Stimulated activated CD4-positive, alpha-beta T cell treated with anti-CD3 and anti-CD28 coated beads, Interleukin-1b, Interleukin-23, amount 100 ng/mL, for 1 hour (primary cell): ENCODE measurements at places on chromosomes 1 and 21.

GRCh38 chr1:238677567-238677966, 708.8 kb upstream of the CHRM3 start:
- no peak for DNase-seq

DNA sequence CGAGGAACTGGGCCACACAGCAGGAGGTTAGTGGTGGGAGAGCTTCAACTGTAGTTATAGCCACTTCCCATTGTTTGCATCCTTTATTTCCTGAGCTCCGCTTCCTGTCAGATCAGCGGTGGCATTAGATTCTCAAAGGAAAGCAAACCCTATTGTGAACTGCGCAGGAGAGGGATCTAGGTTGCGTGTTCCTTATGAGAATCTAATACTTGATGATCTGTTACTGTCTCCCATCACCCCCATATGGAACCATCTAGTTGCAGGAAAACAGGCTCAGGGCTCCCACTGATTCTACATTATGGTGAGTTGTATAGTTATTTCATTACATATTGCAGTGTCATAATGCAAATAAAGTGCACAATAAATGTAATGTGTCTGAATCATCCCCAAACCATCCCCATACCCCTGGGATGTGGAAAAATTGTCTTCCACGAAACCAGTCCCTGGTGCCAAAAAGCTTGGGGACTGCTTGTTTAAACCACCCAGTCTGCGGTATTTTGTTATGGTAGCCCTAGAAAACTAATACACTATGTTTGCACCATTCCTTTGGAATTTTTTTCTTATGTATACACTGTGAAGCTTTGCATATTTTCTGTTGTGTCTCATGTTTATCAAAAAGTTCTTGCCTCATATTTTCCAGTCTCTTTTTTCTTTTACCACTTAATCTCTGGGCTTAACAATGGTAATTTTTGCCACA, 136.6 kb upstream of the IVNS1ABP start:
- no peak for DNase-seq

DNA sequence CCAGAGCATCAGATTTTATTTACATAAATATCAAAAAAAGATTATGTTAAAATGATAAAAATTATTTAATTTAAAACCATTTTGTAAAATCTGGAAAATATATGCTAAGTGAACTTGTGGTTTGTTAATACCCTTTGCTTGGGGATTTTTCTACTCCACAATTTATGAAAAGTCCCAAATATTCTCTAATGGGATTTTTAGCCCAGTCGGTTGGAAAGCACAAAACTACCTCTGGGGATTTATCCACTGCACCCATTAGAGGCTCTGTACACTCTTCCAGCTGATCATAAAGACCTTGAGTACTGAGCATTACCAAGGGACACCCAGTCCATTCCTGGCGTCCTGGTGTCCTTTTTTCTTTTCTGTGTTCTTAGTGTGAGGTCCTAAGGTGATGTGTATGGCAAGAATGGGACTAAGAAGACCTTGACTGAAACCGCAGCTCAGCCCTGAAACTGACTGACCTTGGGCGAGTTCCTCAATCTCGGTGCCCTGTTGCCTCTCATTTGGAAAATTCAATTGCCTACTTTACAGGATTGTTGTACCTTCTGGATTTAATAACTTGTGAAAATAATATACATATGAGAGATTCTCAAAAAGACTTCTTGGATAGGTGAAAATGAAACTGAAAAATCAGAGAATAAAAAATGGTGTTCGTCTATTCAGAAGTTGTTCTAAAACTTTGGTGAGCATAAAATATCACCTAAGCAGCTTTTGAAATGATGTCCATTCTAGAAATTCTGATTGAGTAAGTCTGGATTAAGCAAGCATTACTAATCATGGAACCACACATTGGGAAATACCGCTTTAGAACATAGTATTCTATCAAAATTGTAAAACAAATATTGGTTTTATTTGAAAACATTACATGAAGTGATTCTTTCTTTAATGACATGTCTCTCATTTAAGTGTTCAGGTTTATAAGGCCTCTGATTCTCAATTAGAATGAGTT, 21.5 kb upstream of the SAMSN1 start:
- DNase-seq, result no peak

DNA sequence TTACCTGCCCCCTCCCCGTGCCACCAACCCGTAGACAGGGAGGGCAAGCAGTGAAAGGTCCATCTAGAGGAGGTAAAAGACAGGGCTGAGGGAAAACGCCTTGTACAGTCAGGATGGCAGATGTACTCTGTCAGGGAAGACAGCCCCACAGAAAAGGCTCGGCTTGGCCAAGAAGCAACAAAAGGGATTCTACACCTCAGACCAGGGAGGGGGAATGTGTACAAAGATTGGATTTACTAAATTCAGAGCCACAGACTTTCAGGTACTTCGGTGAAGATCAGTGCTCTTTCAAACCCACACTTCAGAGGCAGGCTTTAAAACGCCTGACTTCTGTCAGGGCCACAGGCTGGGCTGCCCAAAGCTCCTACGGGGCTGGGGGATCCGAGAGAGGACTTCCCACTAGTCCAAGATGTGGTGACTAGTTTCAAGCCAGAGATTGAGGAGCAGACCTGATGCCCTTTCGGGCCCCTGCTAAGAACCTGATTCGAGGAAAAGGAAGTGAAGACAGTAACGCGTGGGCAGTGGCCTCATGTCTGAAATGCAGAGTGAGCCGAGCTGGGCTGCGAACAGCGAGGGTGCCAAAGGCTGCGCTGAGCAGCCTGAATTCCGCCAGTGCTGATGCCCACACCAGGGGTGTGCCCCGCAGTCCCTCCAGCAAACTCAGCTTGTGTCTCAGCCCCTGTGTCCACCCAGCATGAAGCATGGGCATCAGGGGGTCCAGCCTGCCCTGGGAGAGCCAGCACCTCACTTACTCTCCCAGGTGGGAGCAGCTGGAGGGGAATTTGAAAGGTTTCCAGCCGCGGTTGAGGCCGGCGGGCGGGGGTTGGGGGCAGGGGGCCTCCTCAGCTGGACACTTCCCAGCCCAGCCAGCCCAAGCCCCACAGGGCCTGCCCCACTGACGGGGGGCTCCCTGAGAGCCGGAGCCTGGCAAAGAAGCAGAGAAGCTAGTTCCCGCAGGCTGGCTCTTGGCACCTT, 36.2 kb downstream of the KIAA1614 start:
- DNase-seq, result no peak

- DNase-seq, result no peak
Observed at GRCh38 chr1:91617285-91617765, 116.7 kb downstream of the CDC7 start.

DNA sequence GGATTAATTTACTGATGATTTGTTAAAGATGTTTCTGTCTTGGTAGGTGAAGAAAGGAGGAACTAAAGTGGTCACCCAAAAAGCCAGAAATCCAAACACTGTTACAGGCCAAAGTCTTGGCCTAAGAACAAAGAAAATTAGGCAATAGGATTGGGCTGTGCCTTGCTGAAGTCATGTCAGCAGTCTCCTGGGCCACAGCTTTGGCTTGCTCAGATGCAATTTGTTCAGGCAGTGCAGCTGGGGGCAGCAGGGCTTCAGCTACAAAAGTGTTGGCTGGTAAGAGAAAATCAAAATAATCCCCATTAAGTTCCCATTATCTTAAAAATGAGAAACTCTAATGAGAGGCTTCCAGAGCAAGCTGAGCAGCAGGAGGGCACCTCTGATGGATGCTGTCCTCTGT, 14.0 kb upstream of the RAP1A start:
- DNase-seq, result no peak

DNA sequence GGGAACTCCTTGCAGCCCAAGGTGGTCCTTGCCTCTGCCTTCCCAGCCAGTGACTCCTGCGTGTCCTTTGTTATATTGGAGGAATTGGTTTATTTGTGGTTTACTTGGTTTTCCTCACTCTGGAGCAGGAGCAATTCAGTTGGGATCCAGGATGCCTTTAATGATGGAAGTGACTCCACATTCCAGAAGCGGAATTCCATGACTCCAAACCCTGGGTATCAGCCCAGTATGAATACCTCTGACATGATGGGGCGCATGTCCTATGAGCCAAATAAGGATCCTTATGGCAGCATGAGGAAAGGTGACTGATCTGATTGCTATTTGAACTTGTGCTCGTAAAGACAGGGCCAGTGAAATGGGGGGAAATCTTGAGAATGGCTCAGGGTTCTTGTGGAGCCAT, 15.1 kb upstream of the PIGV start:
- no peak for DNase-seq

DNA sequence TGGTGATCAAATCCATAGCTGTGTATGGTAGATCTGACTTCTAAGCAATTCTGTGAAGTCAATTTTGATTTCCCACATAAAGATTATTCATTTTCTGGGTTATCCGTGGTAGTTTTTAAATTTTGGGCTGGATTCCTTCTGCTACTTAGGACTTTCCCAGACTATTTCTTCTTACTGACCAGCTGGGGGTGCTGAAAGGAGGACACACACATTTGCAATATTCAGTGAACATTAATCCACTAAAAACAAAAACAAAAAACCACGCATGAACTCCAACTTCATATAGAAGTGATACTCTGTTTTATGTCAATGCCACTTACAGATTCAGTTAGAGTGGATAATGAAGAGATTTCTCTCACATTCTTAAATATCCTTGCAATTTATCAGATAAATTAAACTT, 105.4 kb downstream of the KCTD3 start:
- no peak for DNase-seq

- DNase-seq, result no peak
Observed at GRCh38 chr1:82486468-82486867, 685.7 kb downstream of the ADGRL2 start.

DNA sequence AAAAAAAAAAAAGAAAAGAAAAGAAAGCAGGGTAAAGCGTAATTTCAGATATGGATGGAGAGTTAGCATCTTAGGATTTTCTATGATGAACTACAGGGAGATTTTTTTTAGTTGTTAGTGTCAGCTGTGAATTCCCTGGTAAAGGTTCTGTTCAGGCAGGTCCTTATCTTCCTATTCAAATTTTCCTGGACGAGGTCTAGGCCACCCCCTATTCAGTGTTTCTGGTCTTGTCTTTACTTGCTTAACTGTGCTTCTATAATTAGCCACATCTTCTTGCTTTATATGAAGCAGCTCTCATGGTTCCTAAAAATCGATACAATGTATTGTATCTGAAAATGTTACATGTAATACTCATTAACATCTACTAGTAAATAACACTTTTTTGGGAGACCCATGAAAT, 157.8 kb downstream of the LHX8 start:
- no peak for DNase-seq

GRCh38 chr1:5779608-5780323, 212.5 kb downstream of the NPHP4 start:
- no peak for DNase-seq

DNA sequence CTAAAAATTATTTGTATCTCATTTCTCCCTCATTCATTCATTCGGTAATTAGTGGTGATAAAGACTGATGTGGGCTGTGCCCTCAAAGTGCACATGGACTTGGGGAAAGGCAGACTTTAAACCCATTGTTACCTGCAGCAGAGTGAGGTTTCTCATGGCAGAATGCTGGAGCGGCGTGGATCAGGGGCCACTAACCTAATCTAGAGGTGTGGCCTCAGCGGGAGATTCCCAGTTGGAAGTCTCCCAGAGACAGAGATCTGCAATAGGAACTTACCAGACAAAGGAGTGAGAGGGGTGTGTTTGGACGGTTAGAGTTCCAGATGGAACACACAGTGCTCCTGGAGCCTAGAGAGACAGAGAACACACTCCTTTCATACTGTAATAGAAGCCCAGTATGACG, 73.5 kb downstream of the VPS26C start:
- DNase-seq, result no peak

DNA sequence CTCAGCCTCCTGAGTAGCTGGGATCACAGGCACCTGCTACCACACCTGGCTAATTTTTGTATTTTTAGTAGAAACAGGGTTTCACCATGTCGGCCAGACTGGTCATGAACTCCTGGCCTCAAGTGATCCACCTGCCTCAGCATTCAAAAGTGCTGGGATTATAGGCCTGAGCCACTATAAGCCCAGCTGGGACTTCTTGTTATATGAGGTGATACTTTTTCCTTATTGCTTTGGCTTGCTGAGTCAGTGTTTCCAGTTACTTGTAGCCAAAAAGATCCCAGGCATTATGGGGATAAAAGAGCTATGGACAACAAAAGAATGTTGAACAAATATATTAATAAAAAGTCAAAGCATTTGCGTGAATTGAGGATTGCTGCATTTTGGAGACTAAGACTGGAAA, 69.9 kb upstream of the LPGAT1 start:
- no peak for DNase-seq

GRCh38 chr1:209155546-209155945, 428.0 kb upstream of the CAMK1G start:
- no peak for DNase-seq

DNA sequence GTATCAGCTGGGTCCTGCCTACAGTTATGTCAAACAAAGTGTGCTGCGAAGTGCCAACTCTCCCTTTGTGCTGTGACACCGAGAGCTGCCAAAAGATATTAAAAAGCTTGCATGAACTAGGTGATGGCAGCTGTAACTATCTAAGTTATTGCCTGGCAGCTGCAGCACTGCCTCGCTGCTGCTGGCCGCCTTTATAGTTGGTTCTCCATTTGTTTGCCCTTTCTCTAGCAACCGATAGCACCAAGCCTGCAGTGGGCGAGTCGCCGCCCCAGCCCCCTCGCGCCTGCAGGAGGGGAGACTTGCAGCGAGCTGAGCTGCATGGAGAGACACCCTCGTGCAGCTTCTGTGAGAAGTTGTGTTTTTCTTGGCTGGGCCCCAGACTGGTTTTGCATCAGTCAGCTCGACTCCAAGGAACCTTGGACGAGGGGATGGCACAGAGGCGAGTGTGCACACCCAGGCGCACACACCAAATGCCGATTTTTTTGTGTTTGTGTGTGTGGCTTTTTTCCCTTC, 330.6 kb downstream of the RPS6KC1 start:
- no peak for DNase-seq

GRCh38 chr21:14758849-14759248, 212.7 kb upstream of the SAMSN1 start:
- DNase-seq, result no peak

DNA sequence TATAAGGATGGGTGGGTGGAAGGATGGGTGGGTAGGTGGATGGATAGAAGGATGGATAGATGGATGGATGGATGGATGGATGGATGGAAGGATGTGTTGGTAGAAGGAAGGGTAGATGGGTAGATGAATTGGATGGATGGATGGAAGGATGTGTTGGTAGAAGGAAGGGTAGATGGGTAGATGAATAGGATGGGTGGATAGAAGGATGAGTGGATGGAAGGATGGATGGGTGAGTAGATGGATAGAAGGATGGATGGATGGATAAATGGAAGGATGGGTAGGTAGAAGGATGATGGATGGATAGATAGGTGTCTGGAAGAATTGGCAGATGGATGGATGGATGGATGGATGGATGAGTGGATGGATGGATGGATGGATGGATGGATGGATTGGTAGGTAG, 6.0 kb downstream of the MASP2 start:
- DNase-seq, result no peak

GRCh38 chr1:171716616-171717015, 25.2 kb downstream of the VAMP4 start:
- no peak for DNase-seq

GRCh38 chr1:180571060-180571831, 12.5 kb downstream of the OVAAL start:
- no peak for DNase-seq

DNA sequence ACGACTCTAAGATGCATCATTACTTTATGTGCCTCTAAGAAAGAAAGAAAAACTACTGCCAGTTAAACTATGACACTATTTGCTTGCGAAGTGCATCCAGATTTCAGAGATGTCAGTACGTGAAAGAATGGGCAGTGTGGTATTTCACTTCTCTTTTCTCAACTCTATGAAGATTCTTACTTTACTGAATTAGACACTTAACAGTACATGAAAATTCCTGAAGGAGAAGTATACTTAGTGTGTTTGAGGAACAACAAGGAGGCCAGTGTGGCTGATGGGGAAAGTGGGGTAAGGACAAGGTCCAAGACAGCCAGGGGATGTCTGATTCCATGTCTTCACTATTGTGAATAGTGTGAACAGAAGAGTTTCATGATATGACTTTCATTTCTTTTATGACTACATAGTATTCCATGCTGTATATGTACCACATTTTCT, 53.9 kb upstream of the HSD17B7 start:
- no peak for DNase-seq
